ENCODE measurements at places on chromosomes 7 and 10.

- no peak for DNase-seq
Measured at GRCh38 chr7:69847921-69848612, 249.8 kb downstream of the AUTS2 start.

- DNase-seq, result peak; percentile 7
Measured at GRCh38 chr10:98391578-98391991, 23.4 kb downstream of the PYROXD2 start.

- DNase-seq, result peak; percentile 63
Measured at GRCh38 chr10:13659887-13660550, 73.3 kb downstream of the PRPF18 start.

DNA sequence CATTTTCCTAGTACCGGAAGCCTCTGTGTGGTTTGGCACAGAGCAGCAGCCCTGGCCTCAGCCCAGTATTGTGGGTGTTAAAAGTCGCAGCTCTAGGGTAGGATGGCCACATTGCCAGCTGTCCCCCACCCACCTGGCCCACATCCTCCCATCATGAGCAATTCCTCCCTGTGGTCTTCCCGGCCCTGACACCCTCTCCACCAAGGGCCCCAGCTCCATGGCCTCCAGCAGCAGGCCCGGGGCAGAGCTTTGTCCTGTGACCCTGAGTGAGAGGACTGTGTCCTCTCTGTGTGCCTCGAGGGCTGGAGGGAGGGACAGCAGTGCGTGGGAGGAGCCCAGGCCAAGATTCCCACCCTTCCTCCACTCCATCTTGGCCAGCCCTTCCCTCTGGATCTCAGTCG, 93.7 kb downstream of the MYL10 start:
- DNase-seq, result no peak

- DNase-seq, result peak; percentile 71
Measured at GRCh38 chr10:93482145-93482834, at the start of gene MYOF. TSS of gene MYOF (minus strand) at chr10:93482334. CDS start at chr10:93482194, 140 bp downstream.

DNA sequence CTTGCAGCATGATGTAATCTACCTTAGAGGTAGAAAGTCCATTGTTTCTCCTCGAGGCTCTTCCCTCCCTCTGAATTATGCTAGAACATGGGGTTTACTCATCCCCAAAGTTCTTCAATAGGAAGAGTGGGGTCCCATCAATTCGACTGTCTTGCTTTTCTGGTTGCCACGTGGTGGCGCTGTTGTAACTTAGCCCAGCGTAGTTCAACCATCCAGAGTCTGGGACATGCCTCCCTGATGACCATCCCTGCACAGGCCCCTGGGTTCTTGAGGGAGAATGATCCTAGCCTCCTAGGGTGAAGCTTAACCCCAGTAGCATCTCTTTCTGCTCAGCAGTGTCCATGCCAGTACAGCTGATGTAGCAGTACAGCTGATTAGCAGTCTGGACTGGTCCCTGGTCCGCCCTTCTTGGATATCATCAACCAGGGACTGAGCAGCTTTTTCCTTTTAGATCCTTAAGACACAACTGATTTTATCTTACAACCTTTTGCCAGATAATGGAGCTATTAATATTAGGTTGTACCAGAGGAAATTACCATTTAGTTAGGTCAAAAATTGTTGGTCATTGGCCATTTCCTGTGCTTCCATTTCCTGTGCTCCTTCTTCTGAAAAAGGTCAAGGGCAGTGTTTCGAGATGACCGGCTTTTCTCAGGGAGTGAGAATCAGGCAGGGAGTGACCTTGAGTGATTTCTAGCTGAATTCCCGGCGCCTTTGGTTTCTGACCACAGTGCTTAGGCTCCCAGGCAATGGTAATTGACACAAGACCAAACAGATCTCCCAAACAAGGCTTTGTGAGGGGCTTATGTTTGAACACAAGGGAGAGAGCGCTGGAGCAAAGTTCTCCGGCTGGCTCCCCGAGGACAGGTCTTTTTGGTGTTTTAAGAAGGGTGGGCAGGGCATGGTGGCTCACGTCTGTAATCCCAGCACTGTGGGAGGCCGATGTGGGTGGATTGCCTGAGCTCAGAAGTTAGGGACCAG, 65.4 kb downstream of the TACC2 start:
- DNase-seq, result no peak

GRCh38 chr7:18399436-18400235, 95.9 kb upstream of the HDAC9 start:
- no peak for DNase-seq

DNA sequence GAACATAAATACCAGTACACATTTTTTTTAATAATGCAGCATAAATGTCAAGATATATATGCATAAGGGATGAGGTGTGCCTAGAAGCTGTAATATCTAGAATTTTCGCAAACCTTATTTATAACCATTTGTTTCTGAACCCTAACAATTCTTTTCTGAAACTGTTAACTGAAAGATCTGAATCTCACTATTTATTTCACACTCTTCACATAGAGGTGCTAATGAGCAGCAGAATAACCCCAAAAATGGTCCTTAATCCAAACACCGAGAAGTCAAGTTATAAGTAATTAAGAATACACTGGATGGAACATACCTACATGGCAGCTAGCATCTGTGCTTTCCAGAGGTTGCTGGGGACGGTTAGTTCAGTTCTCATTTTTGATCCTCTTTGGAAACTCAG, 742.0 kb downstream of the AUTS2 start:
- DNase-seq, result no peak

GRCh38 chr7:98779800-98780587, 89.8 kb downstream of the TMEM130 start:
- no peak for DNase-seq

DNA sequence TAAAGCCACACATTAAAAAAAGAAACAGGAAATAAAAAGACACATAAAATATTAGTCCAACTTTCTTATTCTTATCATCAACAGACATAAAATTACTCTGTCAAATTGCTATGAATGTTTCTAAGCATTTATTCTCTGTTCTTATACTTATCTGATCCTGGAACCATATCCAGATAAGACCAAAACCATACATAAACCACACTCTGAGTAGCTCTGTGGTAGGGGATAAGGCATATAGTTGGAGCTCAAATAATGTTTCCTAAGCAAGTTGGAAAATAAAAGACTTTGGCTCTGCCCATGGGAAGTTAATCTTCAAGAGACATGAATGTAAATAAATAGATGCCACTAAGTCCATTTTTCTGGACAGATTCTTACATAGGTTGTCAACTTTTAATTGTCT, 103.1 kb upstream of the PLXDC2 start:
- no peak for DNase-seq

Data from CD4-positive, alpha-beta T cell treated with Interleukin-15 for 4 hours (primary cell).